ENCODE measurements at places on chromosomes 7 and 10. TPM values are rescaled to one million over a fixed set of nuclear protein-coding genes. Genes with fewer than 3 reads are reported as not detected.

DNA sequence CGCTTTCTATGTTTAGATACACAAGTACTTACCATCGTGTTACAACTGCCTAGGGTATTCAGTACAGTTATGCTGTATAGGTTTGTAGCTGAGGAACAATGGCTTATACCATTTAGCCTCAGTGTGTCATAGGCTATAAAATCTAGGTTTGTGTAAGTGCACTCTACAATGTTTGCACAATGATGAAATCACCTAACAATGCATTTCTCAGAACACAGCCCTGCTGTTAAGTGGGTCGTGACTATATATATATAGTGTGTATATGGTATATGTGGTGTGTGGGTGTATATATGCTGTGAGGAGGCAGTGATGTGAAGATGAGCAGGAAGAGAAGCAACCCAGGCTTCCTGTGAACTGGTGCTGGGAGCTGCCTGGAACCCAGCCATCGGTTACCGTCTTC is 65.6 kb upstream of the MKI67 start:
- peaks cover 2% of the 10 kb centered on the region for H3K27me3 ChIP-seq
- no peak overlapping the region for H3K27ac ChIP-seq
- no peaks in the 10 kb centered on the region for H3K4me1 ChIP-seq
- H3K36me3 ChIP-seq = no peaks in the 10 kb centered on the region

DNA sequence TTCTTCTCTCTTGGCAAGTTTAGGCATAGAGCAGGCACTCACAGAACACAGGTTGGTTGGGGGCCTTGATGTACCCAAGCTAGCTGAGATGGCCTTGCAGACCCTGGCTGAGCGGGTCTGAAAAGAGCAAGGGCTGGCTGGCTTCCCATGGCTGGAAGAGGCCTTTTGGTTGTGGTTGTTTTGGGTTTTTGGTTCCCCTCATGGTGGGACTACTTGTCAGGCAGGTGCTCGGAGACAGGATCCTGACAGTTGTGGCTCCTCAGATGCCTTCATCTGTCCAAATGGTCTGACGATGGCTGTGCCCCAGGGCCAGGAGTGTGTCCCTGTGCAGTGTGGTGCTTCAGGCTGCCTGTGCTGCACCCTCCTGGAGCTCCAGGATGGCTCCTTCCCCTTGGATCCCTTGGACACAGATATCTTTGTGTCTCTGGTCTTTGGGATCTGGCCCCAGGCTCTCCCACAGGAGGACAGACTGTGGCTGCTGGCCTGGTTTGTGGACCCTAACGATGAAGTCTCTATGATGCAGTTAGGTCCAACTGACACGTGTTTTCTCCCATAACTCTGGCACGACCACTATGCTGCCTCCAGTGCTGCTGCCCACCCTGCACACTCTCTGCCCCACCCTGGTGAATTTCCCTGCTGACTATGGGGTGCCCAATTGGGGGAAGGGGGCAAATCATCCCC is 321.5 kb upstream of the ZNF32 start:
- H3K36me3 ChIP-seq = no peaks in the 10 kb centered on the region
- DNase-seq = no peak
- no peak overlapping the region for H3K27ac ChIP-seq
- no peaks in the 10 kb centered on the region for H3K27me3 ChIP-seq
- H3K4me1 ChIP-seq = peaks cover 20% of the 10 kb centered on the region
- no peak overlapping the region for H3K4me3 ChIP-seq

- H3K27me3 ChIP-seq = no peaks in the 10 kb centered on the region
- H3K27ac ChIP-seq = no peak overlapping the region
- no peak for DNase-seq
- H3K4me3 ChIP-seq = no peak overlapping the region
Measured at GRCh38 chr7:103690242-103690974, 244.4 kb upstream of the SLC26A5 start.

- peaks cover 32% of the 10 kb centered on the region for H3K4me1 ChIP-seq
- H3K4me3 ChIP-seq = no peak overlapping the region
- DNase-seq = no peak
- H3K27ac ChIP-seq = no peak overlapping the region
- H3K27me3 ChIP-seq = no peaks in the 10 kb centered on the region
Measured at GRCh38 chr7:2003931-2004812, 228.6 kb downstream of the MAD1L1 start.

DNA sequence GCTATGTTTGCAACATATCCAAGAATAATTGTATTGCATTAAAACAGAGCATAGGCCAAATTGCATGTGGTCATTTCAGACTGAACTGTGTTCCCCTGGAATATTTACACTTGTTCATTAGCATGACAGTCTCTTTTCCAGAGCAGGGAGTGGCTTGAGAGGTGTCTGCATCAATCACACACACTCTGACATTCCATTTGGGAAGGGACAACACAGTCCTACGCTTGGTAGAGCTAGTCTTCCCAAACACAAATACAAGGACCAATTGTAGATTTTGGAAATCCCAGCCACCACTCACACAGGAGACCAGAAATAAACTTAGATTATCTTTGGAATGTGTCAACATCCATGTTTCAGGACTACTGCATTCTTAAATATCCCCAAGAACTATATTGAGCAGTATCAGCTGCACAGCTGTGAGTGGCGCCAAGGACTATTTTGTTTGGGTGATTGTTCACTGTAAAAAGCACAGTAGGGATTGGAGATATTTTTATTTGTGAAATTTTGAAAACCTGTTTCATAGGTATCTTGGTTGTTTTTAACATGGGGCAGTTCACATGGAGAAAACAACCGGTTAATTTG is 93.6 kb upstream of the PRR15 start:
- no peaks in the 10 kb centered on the region for H3K27me3 ChIP-seq
- H3K27ac ChIP-seq = no peak overlapping the region
- no peak overlapping the region for H3K4me3 ChIP-seq
- peaks cover 3% of the 10 kb centered on the region for H3K4me1 ChIP-seq
- DNase-seq = no peak
- H3K36me3 ChIP-seq = no peaks in the 10 kb centered on the region

DNA sequence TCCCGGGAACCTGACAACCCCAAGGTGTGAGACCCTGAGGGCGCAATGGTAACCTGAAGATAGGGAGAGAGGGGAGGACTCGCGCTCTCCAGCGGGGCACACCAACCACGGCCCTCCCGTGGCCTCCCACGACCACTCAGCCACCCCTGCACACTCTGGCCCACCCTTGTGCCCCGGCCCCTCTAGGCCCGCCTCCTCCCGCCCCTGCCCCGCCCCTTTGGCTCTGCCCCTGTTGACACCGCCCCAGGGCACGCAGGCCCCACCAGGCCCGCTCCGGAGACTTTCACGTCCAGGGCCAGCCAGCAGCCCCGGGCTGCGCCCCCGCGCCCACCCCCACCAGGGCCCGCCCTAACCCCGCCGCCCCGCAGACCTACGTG is 10.9 kb downstream of the ATG9B start:
- H3K27me3 ChIP-seq = peaks cover 54% of the 10 kb centered on the region
- H3K4me3 ChIP-seq = peak overlapping the region; percentile 34
- H3K36me3 ChIP-seq = no peaks in the 10 kb centered on the region
- peaks cover 57% of the 10 kb centered on the region for H3K4me1 ChIP-seq

- H3K36me3 ChIP-seq = no peaks in the 10 kb centered on the region
- H3K4me3 ChIP-seq = no peak overlapping the region
- no peaks in the 10 kb centered on the region for H3K27me3 ChIP-seq
- H3K4me1 ChIP-seq = no peaks in the 10 kb centered on the region
- peak overlapping the region; percentile 4 for H3K27ac ChIP-seq
Measured at GRCh38 chr7:10913457-10913856, 60.2 kb upstream of the PHF14 start.

DNA sequence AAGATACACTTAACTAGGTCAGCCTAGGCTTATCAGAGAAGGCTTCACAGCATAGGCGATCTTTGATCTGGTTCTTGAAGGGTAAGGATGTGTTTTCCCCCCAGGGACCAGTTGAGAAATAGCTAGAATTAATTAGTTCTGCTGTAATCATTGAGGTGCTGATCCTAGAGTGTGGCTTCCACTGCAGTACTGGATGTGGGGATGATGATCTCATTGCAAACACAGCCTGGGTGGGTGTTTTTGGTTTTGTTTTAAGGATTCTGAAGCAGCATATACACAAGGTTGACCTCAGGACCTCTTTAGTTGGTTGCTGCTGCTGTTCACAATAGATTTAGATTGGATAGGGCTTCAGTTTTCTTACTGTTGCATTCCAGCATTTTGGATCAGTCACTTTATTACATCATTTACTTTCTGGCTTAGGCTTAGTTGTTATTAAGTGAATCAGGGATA is 159.7 kb downstream of the AUTS2 start:
- no peaks in the 10 kb centered on the region for H3K36me3 ChIP-seq
- DNase-seq = peak; percentile 74
- no peak overlapping the region for H3K27ac ChIP-seq
- H3K4me3 ChIP-seq = no peak overlapping the region
- H3K4me1 ChIP-seq = no peaks in the 10 kb centered on the region
- H3K27me3 ChIP-seq = no peaks in the 10 kb centered on the region

GRCh38 chr10:70115948-70116682 is 16.5 kb downstream of the AIFM2 start:
- DNase-seq = peak; percentile 36
- H3K36me3 ChIP-seq = peaks cover 29% of the 10 kb centered on the region
- H3K27ac ChIP-seq = no peak overlapping the region
- no peaks in the 10 kb centered on the region for H3K27me3 ChIP-seq
- no peak overlapping the region for H3K4me3 ChIP-seq

DNA sequence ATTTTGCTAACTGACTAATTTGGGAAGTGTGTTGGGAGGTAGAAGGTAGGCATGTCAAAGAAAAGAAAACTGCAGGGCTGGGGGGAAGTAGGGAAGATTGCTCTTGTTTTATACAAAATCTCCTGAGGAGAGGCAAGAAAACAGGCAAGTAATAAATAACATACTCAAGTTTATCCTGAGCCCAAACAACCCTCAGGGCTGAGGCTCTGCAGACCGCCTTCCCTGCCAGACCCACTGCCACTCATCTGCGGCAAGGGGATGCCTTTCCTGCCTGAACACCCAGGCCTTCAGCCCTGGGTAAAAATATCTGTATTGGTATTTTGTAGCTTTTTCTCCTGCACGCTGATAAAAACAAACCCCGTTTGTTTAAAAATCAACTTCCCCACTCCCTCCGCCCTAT is 399.8 kb upstream of the NFE2L3 start:
- H3K4me1 ChIP-seq = peaks cover 17% of the 10 kb centered on the region
- no peaks in the 10 kb centered on the region for H3K36me3 ChIP-seq
- H3K27ac ChIP-seq = peak overlapping the region; percentile 68
- H3K27me3 ChIP-seq = no peaks in the 10 kb centered on the region

- H3K36me3 ChIP-seq = no peaks in the 10 kb centered on the region
- no peak overlapping the region for H3K4me3 ChIP-seq
- H3K4me1 ChIP-seq = peaks cover 3% of the 10 kb centered on the region
- no peak for DNase-seq
Measured at GRCh38 chr10:113927440-113927839, 73.0 kb downstream of the NHLRC2 start.

- H3K4me1 ChIP-seq = no peaks in the 10 kb centered on the region
- DNase-seq = no peak
- H3K27me3 ChIP-seq = no peaks in the 10 kb centered on the region
- H3K4me3 ChIP-seq = no peak overlapping the region
Measured at GRCh38 chr10:72109636-72110157, 21.3 kb upstream of the SPOCK2 start.

DNA sequence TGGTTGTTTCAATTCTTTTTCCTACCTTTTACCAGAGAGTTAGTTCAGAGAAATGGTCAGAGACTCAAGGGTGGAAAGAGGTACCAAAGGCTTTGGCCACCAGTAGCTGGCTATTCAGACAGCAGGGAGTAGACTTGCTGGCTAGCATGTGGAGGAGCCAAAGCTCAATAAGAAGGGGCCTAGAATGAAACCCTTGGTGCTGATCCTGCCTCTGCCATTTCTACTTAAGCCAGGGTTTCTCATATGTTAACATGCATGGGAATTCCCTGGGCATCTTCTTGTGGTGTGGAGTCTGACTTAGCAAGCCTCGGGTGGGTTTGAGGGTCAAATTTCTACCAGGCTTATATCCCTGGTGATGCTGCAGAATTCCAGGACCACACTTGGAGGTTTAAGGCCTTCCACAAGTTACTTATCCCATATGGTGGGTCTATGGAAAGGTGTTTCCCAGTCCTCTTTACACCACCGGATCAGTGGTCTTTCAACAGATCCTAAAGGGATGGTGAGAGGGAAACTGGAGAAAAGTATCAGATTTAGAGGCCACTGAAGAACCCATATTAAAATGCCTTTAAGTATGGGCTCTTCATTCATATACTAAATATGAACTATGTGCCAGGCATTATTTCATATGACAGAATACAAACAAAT is 3.2 kb downstream of the IL6 start:
- no peak overlapping the region for H3K27ac ChIP-seq
- no peaks in the 10 kb centered on the region for H3K27me3 ChIP-seq
- H3K4me1 ChIP-seq = peaks cover 26% of the 10 kb centered on the region
- no peaks in the 10 kb centered on the region for H3K36me3 ChIP-seq
- no peak for DNase-seq
- no peak overlapping the region for H3K4me3 ChIP-seq

GRCh38 chr7:85000735-85001350 is 186.0 kb downstream of the SEMA3D start:
- no peaks in the 10 kb centered on the region for H3K36me3 ChIP-seq

- DNase-seq = no peak
- no peaks in the 10 kb centered on the region for H3K36me3 ChIP-seq
Measured at GRCh38 chr10:7391748-7392147, 19.1 kb downstream of the SFMBT2 start.

GRCh38 chr10:133042061-133042460 is 45.7 kb upstream of the ADGRA1 start:
- H3K27me3 ChIP-seq = peaks cover 54% of the 10 kb centered on the region
- H3K36me3 ChIP-seq = no peaks in the 10 kb centered on the region
- no peak for DNase-seq
- no peak overlapping the region for H3K4me3 ChIP-seq
- H3K27ac ChIP-seq = no peak overlapping the region
- H3K4me1 ChIP-seq = peaks cover 19% of the 10 kb centered on the region

DNA sequence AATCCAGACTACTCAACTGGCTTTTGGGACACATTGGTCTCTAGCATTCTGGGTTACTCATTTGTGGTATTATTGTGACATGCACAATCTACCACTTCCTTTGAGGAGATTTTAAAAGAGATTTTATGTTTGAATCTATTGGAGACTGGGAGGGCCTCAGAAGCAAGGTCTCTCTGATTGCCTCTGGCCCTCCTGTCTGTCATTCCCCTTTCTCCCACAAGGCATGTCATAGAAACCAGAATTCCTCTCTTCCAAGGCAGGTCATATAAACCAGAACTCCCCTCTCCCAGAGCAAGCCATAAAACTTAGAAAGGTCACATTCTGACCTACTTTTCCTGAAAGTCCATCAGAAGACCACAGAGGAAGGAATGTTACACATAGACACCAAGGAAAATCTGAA is 777.7 kb downstream of the PHTF2 start:
- H3K27me3 ChIP-seq = no peaks in the 10 kb centered on the region
- no peak for DNase-seq
- H3K4me3 ChIP-seq = no peak overlapping the region
- no peaks in the 10 kb centered on the region for H3K36me3 ChIP-seq
- H3K4me1 ChIP-seq = no peaks in the 10 kb centered on the region

Gene GPR15LG
- total RNA-seq = not detected

Gene IDI2
- not detected for total RNA-seq

Gene ARMC3
- total RNA-seq = not detected

Gene PRLHR
- not detected for total RNA-seq

Gene EBF3
- 33.6 TPM for total RNA-seq

Gene OPALIN
- total RNA-seq = not detected

Gene AKR1D1
- total RNA-seq = not detected

Gene GPR26
- not detected for total RNA-seq

Gene ANKRD30A
- not detected for total RNA-seq

Gene HMX2
- not detected for total RNA-seq

Gene PRPS1L1
- total RNA-seq = not detected

Data from muscle of leg (tissue), 16 donors.